OCI-LY7 (cell line): ENCODE measurements at places on chromosomes 16 and 17.

DNA sequence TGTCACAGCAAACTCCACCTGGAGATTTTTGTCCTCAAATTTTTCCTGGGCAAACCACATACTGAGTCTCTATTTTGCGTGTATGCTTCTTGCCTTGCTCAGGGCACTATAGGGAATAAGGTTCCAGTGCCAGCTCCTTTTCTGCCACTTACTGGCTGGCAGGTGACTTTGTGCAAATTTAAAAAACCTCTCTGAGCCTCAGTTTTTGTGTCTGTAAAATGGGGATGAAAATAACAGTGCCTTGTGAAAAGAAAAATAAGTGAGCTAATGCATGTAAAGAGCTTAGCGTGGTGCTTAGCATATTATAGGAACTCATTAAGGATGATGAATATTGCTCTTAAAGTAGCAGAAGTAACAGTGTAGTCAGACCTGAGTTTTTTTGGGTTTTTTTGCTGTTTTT, 19.9 kb downstream of the CLEC19A start:
- no peak for DNase-seq

- no peak for DNase-seq
These were observed 6.0 kb downstream of the STAC2 start for GRCh38 chr17:39219647-39220154.

GRCh38 chr16:16093628-16094332, 129.5 kb downstream of the ABCC6 start:
- no peak for DNase-seq

DNA sequence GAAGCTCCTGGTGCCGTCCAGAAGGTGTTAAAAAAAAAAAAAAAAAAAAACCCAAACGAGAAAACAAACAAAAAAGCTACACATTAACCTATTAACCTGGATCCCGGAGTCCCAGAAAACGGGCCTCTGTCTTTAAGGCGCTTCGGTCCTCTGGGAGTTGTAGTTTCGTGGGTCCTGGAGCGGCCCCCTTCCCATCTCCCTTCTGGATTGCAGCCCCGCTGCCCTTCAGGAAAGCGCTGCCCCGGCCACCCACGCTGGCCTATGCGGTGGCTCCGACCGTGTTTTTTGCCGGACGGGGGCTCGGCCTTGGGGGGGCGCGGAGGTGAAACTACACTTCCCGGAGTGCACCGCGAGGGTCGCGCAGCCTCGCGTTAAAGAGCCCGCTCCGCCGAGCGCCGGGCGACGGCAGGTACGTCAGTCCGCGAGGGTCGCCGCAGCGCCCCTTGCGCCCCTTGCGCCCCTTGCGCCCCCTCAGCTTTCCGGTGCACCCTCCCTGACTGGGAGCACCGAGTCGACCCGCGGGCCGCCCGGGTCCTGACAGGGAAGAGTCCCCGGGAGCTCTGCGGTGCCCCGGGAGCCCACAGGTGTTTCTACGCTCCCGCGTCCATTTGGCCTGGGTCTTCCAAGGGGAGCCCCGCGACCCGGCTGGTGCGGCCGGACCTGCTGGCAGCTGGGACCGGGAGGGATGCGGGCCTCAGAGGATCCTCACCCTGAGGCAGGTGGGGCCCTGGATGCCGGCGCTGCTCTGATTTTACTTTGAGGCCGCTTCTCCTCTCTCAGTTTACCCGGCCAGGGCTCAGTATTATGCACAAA, at the start of gene FCSK:
TSS of gene FCSK (plus strand) at position 374 of the 813 bp plus-strand sequence. CDS start 8,596 bp downstream, outside the sequence.
- peak; percentile 90 for DNase-seq

- no peak for DNase-seq
These were observed 277.8 kb upstream of the CDH5 start for GRCh38 chr16:66088681-66089080.

GRCh38 chr16:81716478-81717225, 62.4 kb upstream of the PLCG2 start:
- no peak for DNase-seq

GRCh38 chr17:79870540-79870939, 31.3 kb upstream of the CBX4 start:
- DNase-seq, result no peak

- DNase-seq, result no peak
These were observed 357.2 kb upstream of the ASIC2 start for GRCh38 chr17:33650304-33650703.

DNA sequence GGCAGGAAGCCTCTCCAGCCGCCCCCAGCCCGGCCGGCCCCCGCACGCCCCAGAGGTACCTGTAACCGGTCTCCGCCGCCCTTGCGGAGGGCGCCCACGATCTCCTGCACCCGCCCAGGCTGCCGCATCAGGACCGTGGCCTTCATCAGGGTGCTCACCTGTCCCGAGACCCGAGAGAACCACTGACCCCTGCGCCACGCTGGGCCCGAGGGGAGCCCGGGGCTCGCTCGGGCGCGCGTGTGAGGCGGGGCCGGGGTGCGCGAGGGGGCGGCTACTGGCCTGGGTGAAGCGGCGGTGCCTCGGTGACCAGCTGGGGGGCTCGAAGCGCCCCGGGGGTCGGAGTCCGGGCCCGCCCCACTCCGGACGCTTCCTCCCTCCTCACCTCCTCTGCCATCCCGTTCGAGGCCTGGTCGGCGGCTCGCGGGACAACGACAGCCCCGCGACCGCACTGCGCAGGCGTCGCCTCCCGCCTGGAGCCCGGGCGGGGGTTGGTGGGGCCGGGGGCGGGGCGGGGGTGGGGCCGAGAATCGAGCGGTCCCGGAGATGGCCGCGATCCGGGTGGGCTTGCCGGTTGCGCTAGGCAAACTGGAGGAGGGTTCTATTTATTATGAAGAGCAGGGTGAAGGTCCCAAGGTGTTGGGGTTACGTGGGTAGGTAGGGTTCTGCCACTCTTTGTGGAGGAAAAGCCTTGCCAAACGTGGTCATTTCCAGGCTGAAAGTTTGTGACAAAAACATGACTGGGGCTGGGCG, at the start of gene NT5C3B:
TSS of gene NT5C3B (minus strand) at position 433 of the 750 bp plus-strand sequence. CDS start at position 394, 39 bp downstream.
- DNase-seq, result no peak

GRCh38 chr16:17466876-17467275, 3.9 kb downstream of the XYLT1 start:
- DNase-seq, result no peak

GRCh38 chr17:1484676-1485422, 7.6 kb downstream of the MYO1C start:
- peak; percentile 65 for DNase-seq

- DNase-seq, result no peak
These were observed 85.5 kb upstream of the MSI2 start for GRCh38 chr17:57170866-57171265.

- no peak for DNase-seq
These were observed 4.4 kb downstream of the CACNA1G start for GRCh38 chr17:50564916-50565315.

DNA sequence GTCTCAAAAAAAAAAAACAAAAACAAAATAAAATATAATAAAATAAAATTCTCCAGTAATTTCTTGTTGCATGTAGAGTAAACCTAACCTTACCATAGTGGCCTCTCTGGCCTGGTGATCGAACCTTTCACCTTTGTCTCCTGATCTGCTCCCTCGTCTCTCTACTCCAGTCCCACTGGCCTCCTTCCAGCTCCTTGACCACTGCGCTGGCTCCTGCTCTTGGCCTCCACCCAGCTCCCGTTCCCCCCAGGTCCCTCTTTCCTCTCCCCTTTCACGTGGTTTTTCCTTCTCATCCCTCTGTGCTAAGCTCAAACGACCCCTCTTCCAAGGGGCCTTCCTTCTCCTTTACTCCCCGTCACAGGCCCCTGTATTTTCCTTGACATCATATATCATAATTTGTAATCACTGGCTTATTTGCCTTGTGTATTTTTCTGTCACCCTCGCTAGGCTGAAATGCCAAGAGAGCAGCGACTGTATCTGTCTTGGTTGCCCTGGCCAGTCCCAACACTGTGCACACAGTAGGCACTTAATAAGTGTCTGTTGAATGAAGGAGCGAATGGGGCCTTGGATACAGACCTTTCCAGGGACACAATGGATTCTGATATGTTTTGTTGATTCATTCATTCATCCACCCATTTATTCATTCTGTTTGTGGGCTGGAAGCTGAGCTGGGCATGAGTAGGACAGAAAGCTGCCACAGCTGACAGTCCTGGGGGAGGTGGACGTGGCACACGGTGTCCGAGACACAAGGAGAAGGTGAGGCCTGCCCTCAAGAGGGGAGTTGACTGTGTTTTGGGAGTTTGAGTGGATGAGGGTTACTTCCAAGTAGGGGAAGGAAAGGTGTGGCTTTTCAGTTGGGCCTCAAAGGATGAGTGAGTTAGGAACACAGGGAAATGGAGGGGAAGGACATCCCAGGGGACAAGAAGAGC, 5.8 kb upstream of the SCN4A start:
- no peak for DNase-seq

- DNase-seq, result no peak
These were observed 20.1 kb downstream of the HBQ1 start for GRCh38 chr16:200388-200787.

DNA sequence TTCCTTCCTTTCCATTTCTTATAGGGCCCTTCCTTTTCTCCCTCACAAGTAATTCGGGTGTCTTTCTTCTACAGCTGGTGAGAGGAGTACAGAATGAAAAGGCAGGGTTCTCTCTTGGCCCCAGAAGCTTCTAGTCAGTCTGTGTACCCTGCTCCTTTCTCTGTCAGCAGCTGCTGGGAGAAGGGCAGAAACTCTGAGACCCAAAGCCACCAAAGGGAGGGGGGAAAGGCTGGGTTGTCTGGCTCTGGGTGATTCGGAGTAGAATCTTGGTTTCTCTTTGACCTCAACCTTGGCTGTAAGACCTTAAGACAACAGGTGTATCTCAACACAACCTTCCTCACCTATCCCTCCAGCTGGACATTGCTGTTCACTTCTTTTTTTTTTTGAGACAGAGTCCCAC, 3.3 kb upstream of the NR1D1 start:
- DNase-seq, result no peak

GRCh38 chr17:55689672-55690071, 33.0 kb downstream of the TMEM100 start:
- DNase-seq, result no peak

- no peak for DNase-seq
These were observed 218.0 kb upstream of the ZFHX3 start for GRCh38 chr16:73265935-73266334.

DNA sequence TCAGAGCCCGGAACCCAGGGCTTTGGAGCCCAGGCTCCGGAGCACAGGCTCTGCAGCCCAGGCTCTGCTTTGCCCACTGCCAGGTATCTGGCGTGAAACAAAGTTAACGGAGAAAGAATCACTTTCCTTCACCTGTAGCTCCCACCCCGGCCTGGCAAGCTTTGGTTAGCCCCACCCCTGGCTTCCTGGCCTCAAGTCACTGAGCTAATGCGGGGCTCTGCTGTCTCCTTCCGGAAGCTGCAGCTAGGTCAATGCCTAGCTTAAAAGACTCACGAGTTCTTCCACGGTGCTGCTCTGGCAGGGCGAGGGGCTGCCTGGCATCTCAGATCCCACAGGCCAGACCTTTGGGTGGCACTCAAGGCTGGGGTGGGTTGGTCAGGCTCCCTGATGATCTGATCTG, 21.1 kb upstream of the SPPL2C start:
- no peak for DNase-seq
